Stimulated activated effector memory CD8-positive, alpha-beta T cell treated with anti-CD3 and anti-CD28 coated beads, Interleukin-12 subunit alpha, Interleukin-12 subunit beta, amount 100 ng/mL, for 72 hours (primary cell): ENCODE measurements at places on chromosomes 3 and 15.

- DNase-seq = no peak
These were observed 57.7 kb downstream of the DNAJB8 start for GRCh38 chr3:128408693-128409623.

DNA sequence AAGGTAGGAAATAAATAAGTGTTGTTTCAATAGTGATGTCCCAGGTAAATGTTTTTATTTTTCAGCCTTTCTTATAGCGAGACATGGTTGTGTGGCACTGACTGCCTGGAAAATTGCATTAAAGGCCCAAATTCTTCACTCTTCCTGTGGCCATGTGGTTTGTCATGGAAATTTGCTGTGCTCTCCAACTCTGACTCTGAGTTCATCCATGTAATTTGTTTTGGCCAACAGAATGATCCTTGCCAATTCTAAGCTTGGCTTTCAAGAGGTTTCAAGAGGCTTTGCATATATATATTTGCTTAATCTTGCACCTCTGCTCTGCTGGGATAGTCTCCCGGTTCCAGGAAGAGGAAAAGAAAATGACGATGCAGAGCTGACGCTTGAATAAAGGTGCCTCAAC is 107.5 kb upstream of the ARHGEF26 start:
- no peak for DNase-seq

GRCh38 chr3:72679540-72680198 is 168.6 kb downstream of the SHQ1 start:
- DNase-seq = no peak

GRCh38 chr3:127107002-127107401 is 85.9 kb upstream of the PRR23E start:
- no peak for DNase-seq

DNA sequence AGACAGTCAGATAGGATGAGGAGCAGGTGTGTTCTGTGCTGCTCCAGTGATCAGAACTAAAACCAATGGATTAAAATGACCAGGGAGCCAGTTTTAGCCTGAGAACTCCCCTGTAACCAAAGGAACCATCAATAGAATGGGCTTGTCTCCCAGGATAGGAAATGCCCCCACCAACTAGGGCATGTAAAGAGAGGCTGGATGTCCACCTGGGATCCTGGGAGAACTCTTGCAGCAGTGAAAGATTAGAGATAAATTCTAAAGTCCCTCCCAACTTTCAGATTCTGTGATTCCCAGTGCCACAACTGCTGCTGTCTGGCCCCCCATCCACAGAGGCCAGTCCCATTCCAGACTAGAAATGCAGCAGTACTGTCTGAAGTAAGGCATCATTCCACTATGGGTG is 33.8 kb downstream of the HDC start:
- DNase-seq = no peak

- no peak for DNase-seq
These were observed 13.3 kb upstream of the SPTBN5 start for GRCh38 chr15:41907141-41907540.

DNA sequence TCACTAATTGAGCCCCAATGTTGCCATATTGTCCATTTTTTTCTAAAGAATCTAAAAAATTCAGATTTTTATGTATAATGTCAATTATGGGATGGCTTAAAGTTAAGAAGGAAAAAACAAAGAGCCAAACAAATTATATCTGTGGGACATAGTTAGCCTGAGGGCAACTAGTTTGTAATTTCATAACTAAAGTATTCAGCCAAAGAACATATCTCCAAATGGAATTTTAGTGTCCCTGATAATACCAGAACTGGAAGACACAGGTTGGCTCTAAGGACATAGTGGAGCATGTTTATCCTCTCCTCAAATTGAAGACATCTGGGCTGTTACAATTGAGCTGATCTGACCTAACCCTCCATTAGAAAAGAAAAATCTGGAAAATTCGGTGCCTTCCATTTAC is 144.2 kb downstream of the IL1RAP start:
- no peak for DNase-seq

- no peak for DNase-seq
These were observed 117.6 kb downstream of the CHST2 start for GRCh38 chr3:143237077-143237627.

- no peak for DNase-seq
These were observed 83.7 kb upstream of the THBS1 start for GRCh38 chr15:39497016-39497758.

DNA sequence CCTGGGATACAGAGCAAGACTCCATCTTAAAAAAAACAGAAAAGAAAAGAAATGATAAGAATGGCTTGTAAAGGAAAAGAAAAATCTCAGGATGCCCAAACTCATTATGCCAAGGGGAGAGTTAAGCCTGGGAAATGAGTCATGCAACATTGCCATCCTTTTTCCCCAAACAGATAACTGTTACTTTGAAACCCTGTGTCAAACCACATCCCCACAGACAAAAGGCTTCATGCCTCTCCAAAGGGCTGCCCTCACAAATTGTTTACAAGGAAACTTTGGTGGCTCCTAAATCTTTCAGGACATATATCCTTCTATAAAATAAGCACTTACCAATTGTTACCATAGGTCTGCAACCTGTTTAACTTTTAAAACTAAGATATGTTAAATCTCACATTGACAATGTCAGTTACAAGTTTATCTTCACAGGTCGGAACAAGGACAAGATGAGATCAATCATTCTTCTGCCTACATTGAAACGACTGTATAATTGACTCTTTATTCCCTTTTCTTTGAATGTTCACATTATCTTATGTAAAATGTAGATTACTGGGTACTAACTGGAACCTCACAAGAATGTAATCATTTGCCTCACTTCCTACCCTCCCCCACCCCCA is 18.6 kb upstream of the SENP7 start:
- no peak for DNase-seq

DNA sequence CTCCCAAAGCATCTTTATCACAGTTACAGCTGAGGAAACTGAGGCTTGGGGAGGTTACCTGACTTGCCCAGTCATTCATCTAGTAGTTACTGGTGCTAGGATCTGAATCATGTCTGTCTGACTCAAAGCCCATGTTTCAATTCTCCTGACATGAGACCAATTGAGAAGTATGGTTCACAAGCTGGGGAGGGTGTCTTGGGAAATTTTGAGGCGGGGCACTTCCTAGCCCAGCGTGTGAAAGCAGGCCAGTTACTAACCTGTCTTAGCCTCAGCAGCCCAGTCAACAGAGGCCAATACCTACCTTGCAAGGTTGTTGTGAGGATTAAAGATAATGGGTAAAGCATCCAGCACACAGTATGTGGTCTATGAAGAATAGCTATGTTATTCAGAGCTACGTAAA is 37.0 kb downstream of the CLDN18 start:
- no peak for DNase-seq

DNA sequence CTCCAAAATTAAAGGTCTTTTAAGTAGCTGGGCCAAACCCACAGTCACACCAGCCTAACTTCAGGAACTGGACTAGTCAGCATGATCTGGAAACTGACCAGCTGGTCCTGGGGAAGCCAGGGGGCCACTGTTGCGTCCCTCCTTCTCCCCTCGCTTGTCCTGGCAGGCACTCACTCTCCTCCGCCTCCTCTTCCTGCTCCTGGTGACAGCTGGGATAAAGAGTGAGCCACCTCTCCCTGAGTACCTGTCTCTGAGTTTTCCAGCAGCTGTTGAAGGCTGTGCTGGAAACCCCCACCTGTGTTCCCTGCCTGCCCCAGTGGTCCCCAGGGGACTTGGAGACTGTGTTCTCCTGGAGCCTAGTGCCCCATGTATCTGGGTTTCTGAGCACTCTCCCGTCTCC is 56.0 kb downstream of the FGD5 start:
- DNase-seq = no peak

GRCh38 chr15:35305031-35305550 is 220.0 kb upstream of the NANOGP8 start:
- DNase-seq = no peak

GRCh38 chr3:15754047-15754446 is 43.7 kb downstream of the ANKRD28 start:
- no peak for DNase-seq
